Regular cardiac myocyte (primary cell): ENCODE measurements at places on chromosomes 7 and 10. TPM values are rescaled to one million over a fixed set of nuclear protein-coding genes. Genes with fewer than 3 reads are reported as not detected.

CALCR gene
- not detected in 2 replicates for total RNA-seq

SYT15 gene
- total RNA-seq, result under 0.01 TPM in 1 of 2 replicates, not detected in the other

ASCC1 gene
- total RNA-seq, result 24.0 and 26.5 TPM in 2 replicates

KCND2 gene
- 2.1 and 10.1 TPM in 2 replicates for total RNA-seq

MEIG1 gene
- not detected in 2 replicates for total RNA-seq

PARD3 gene
- 53.7 and 67.1 TPM in 2 replicates for total RNA-seq

ITGA8 gene
- 16.9 and 84.6 TPM in 2 replicates for total RNA-seq
